BJ (cell line): ENCODE measurements at places on chromosomes 2 and 18.
A peak's percentile ranks its signal among the peaks of the same experiment; 100 is the strongest.

GRCh38 chr18:61967252-61967891 lies 74.6 kb upstream of the RNF152 start:
- DNase-seq = no peak

DNA sequence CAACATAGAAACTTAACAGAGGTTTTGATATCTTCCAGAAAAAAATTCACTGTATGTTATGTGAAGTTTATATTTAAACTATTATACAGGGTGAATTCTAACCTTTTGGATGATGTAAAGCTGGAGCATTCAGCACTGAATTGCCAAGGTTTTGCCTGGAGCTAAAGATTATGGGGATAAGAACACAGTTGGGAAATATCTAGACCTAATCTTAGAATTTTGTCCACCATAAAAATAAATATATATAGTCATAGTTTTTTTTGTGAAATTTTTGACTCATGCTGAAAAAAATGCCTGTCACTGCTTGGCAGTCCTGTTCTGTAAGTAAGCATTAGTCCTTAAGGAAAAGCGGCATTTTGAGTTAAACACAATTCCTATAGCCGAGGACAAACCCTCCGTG lies 339.3 kb upstream of the TMEFF2 start:
- no peak for DNase-seq

GRCh38 chr2:229003256-229003655 lies 267.8 kb downstream of the PID1 start:
- DNase-seq = no peak

GRCh38 chr18:5175378-5175777 lies 21.7 kb downstream of the AKAIN1 start:
- no peak for DNase-seq

DNA sequence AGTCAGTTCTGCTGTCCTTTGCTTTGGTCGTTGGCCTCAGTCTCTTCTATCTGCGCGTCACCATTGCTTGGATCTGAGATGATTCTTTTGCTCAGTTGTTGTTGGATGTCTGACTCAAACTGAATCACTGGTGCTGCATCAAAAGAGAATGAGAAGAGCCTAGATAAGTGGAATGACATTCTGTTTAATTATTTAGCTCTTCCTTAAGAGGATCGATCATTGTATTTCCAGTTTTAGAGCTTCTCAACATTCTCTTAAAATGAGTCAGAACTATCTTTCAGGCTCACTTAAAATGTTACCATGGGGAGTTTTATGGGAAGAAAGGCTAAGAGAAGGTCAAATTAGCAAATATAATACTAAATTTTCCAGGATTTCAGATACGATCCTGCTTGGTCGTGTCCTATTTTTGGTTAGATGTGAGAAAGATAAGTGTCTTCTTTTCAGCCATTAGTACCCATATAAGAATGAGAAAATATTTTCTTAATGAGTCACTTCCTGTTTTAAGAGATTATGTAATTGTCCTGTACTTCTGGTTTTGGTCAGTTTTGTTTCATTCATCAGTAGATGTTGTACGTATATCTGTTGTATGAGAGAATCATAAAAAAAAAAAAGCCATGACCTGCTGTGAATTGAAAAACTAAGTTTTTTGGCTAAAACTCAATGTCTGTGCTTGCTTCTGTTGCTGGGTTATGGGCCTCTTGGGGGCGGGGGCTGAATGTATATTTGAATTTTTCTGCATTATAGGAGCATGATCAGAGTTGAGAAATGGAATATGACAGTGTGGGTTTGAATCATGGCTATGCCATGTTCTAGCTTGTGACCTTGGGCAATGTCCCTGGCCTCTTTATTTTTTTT lies 31.6 kb upstream of the CASP10 start:
- DNase-seq = peak; percentile 90

GRCh38 chr2:234165421-234165820 lies 114.9 kb downstream of the SPP2 start:
- peak; percentile 66 for DNase-seq

DNA sequence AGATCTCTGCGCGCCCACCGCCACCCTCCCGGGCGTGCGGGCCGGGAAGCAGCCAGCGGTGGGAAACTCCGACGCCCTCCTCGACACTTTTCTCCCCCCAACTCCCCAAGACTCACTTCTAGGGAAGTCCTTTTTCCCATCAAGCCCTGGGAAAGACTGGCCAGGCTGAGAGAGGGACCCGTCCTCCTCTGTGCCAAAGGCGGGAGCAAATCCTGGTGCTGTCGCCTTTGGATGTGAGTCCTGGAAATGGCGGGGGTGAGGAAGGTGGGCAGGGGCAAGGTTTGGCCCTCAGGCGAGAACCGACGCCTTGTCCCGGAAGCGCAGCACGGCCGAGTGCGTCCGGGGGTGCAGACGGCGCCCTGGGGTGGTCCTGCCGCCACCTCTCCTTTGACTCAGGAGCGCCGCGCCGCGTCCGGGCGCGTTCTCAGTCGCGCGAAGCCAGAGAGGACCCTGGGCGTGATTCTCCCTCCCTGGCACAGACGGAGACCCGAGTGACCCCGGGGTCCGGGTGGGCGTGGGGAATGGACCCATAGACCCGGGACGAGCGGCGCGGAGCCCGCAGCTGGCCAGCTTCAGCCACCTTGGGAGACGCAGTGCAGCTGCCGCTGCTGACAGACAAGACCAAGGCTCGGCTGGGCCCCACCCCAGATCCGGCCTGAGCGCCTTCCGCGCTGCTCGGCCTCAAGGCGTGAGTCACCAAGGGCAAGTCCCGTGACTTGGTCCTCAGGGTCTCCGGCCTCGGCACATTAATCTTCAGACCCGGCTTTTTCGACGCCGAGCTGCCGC lies 3.5 kb upstream of the LBX2 start:
- no peak for DNase-seq

- no peak for DNase-seq
These were observed 7.7 kb upstream of the PARD6G start for GRCh38 chr18:80254971-80255500.

GRCh38 chr2:127735537-127736399 lies 34.5 kb downstream of the SFT2D3 start:
- DNase-seq = no peak

DNA sequence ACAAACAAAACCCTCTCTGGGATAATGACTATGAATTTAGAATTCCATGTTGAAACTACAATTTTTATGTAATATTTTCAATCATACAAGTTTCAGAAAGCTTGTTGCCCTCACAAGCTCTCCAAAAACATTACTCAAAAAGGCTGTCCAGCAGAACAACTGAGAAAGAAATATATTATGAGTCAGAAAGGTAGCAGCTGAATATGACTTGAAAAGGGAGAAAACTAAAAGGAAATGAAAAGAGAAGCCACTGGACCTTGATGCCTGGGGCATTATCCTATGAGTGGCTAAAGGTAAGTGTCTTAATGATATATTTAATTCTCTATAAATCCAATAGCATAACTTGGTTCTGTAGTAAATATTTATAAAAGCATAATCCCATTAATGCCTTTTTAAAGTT lies 61.8 kb downstream of the NXPH2 start:
- DNase-seq = no peak

DNA sequence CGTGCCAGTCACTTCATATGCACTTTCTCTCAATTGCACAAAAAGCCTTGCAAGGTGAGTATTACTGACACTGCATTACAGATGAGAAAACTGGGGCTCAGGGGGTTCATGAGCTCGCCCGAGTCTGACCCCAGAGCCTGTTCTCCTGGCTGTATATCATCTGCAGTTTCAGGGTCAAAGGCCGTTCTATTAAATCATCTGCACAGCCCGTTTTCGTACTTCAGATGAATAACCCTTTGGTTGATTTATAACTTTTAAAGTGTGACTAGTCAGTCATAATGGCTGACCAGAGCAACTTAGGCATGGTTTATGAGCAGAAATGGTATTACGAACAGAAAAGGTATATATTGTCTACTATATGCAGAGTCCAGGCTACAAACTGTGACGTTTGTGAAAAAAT lies 35.3 kb upstream of the NPAS2 start:
- DNase-seq = no peak

- no peak for DNase-seq
These were observed 45.8 kb upstream of the RBM44 start for GRCh38 chr2:237752761-237753165.

- DNase-seq = no peak
These were observed 40.3 kb downstream of the RNF152 start for GRCh38 chr18:61852496-61852895.

DNA sequence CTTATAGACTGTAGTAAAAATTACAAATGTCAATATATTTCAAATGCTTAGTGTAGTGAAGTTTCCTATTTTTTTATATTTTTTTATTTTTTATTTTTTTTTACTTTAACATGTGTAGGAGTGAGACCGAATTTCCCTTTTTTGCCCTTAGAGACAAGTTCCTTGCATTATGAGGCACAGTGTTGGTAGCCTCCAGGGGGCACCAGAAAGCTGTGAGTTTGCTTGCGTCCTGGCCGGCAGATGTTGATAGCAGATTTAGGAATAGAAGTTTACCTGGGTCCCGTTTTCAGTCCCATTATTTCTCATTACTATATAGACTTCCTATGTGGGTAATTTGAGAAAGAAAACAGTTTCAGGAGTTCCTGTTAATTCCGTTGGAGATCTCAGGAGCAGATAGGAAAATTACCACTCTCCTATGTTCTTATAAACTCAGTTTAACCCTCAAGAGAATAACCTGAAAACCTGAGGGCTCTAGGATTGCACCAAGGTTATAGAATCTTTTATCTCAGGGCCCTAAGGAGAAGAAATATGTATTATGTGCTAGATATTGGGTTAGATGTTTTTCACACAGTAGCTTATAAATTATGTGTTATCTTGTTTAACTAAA lies 157.5 kb upstream of the SESTD1 start:
- no peak for DNase-seq

DNA sequence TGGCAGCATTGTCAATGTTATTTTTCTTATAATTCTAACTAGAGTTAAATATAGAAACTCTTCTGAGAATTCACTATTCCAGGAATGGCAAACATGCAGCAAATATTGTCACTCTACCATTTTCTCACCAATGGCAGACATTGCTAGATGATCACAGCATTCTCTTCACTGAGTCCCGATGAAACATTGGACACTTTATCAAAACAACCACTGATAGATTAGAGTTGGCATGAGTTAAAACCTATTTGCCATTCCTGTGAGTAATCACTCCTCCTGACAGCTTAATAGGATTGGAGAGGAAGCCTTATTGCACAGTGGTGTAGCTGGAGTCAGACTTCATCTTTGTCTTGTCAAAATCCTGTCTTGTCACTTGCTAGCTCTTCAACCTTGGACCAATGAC lies 163.9 kb upstream of the THUMPD2 start:
- DNase-seq = no peak

GRCh38 chr2:235694721-235695601 lies 201.1 kb downstream of the AGAP1 start:
- no peak for DNase-seq

GRCh38 chr2:65027616-65028244 lies 28.5 kb upstream of the CEP68 start:
- no peak for DNase-seq

DNA sequence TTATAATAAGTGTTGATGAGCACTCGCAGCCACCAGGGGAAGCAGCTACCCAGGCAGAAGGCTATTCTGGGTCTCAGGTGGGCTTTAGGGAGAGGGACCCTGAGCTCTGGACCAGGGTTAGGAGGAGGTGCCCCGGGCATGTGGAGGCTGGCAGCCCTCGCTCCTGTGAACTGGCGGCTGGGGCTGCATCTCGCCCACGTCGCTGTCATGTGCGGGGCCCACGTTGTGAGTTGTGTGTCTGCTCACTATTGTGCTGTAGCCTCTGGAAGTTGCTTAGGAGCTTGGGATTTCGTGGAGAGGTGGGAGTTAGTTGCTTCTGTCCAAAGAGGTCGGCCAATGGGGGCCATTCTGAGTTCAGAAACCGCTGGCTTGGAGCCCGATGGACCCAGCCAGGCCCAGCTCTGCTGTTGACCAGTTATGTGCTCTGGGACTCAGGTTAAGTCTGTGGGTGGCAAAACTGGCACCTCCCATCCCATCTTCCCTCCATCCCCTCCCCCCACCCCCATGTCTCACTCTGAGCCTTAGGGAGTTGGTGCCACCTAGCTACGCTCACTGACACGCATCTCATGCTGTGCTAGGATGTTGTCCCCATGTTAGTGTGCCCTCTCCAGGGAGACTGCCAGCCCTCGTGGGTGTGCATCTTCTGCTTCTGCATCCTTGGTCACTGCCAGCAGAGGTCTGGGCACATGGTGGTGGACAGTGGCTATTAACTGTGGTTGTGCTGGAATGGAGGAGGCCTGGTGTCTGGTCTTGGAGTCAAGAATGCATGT lies 18.5 kb downstream of the RRM2 start:
- DNase-seq = no peak

DNA sequence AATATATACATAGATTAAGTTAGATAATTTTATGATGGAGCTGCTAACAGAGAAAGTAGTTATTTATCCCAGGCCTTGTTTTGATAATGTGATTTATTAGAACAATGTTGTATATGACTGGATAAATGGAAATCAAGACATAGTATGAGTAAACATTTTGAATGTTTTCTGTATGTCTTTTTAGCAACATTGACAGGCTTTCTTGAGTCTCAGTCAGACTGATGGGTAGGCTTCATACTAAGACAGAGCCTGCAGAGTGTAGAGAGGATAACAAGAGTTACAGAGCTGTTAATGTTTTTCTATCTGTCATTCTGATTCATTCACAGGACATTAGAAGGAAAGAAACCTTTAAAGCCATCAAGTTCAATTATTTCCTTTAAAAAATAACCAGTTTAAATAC lies 478.5 kb downstream of the LRP1B start:
- no peak for DNase-seq

DNA sequence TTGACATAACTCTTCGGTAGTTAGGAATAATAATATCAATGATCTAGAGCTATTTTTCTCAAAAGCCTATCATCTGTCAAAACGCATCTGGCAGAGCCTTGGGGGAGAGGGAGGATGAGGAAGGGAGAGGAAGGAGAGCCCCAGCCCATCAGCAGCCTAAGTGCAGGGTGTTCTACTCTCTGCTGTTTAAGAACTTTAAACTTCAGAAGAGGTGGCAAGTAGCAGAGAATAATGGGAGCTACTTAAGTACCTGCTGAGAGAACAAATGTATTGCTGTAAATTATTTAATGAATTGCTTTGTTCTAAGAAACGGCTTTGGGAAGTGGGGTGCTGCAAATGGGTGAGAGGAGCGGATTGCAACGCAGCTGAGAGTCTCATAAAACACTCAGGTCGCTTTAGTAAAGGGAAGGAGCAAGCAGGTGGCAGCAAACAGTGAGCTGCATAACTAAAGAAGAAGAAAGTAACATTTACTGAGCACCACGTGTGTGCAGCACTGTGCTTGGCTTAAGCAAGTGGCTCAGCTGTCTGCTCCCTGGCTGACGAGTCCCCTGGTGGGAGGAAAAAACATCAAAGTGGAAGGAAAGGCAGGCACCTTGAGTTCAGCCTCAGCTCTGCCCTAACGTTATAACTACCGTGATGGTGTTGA lies 26.3 kb upstream of the SH3RF3 start:
- DNase-seq = no peak

- DNase-seq = no peak
These were observed 116.9 kb downstream of the TMEM131 start for GRCh38 chr2:97878865-97879264.

- peak; percentile 73 for DNase-seq
These were observed 84.8 kb downstream of the CCBE1 start for GRCh38 chr18:59612381-59612780.

- DNase-seq = no peak
These were observed 21.7 kb downstream of the GPR35 start for GRCh38 chr2:240646900-240647502.

GRCh38 chr2:114167799-114168198 lies 274.6 kb upstream of the DPP10 start:
- DNase-seq = no peak

- no peak for DNase-seq
These were observed 238.5 kb downstream of the MTX2 start for GRCh38 chr2:176507786-176508185.

- no peak for DNase-seq
These were observed 43.5 kb downstream of the CWC22 start for GRCh38 chr2:179963626-179964025.
